ENCODE measurements at places on chromosomes 12 and 14. TPM values are rescaled to one million over a fixed set of nuclear protein-coding genes. Genes with fewer than 3 reads are reported as not detected.

DNA sequence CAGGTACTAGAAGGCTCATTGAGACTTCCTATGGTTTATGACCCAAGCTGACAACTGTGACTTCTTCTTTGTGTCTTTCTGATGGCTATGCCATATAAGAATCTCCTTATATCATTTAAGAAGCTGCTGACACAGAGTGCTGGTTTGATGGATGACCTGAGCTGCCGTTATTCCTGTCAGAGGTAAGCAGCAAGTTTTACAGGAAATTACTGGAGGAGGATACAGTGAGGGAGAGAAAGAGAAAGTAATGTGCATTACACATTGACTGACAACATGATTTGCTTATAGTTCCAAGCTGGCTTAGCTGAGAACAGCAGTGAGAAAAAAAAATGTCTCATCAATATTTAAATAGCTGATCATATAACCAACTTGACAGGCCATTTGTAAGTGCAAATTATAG, 981.4 kb downstream of the FSCB start:
- peaks cover 20% of the 10 kb centered on the region for H3K4me1 ChIP-seq
- no peaks in the 10 kb centered on the region for H3K27me3 ChIP-seq
- no peak overlapping the region for H3K4me3 ChIP-seq
- H3K27ac ChIP-seq = no peak overlapping the region

DNA sequence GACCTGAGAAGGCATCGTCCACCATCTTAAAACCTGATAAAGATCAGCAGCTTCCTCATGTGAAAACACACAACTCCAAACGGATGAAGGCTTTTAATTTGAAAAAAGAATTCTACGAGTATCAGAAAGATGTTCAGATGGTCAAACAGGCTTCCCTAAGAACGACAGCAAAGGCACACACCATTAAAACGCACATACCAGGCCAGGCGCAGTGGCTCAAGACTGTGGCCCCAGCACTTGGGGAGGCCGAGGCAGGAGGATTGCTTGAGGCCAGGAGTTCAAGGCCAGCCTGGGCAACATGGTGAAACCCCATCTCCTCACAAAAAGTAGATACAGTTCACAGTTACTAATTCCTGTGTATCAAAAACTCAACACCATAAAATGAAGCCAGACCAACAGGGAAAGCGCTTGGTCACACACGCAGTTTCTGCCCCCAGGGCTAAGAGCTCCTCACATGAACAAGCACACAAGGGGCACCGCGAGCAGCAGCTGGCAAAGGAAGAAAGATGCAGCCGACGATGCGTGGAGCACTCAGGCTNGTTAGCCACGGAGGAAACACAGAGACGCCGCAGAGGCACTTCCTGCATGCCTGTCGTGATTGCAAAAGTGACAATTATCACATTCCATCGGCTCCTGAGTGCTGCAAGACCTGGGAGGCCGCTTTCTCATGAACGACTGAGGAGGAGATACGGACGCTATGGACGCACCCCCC, 78.0 kb downstream of the NOC4L start:
- H3K4me3 ChIP-seq = no peak overlapping the region
- H3K36me3 ChIP-seq = no peaks in the 10 kb centered on the region
- H3K27me3 ChIP-seq = peaks cover 5% of the 10 kb centered on the region
- no peaks in the 10 kb centered on the region for H3K4me1 ChIP-seq

GRCh38 chr14:92513966-92514843, 624 bp downstream of the RIN3 start:
- H3K4me1 ChIP-seq = peaks cover 2% of the 10 kb centered on the region
- DNase-seq = peak; percentile 39
- no peaks in the 10 kb centered on the region for H3K27me3 ChIP-seq
- peak overlapping the region; percentile 95 for H3K27ac ChIP-seq
- H3K4me3 ChIP-seq = peak overlapping the region; percentile 84
- no peaks in the 10 kb centered on the region for H3K36me3 ChIP-seq

DNA sequence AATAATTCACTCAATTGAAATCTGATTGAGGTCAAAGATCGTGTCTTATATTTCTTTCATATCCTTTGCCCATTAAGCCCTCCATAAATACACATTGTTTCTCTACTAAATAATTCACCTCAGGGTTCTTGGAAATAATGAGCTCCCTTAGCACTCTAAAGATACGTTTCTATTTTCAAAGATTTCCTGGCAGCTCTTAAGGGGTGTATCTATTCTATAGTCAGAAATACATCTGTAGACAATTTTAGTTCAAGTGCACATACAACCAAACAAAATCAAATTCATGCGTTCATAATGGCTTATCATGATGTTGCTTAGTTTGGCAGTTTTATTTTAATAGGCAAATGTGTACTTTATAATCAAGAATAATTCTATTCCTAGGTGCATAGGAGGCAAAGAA, 361.1 kb upstream of the DDHD1 start:
- H3K4me1 ChIP-seq = peaks cover 4% of the 10 kb centered on the region
- DNase-seq = no peak
- H3K27ac ChIP-seq = no peak overlapping the region
- H3K36me3 ChIP-seq = no peaks in the 10 kb centered on the region

Gene C12orf60
- 0.55 TPM for total RNA-seq

Gene SLC8A3
- 3.7 TPM for total RNA-seq
